ENCODE measurements at places on chromosomes 6 and 20. TPM values are rescaled to one million over a fixed set of nuclear protein-coding genes. Genes with fewer than 3 reads are reported as not detected.

Gene FERMT1
- not detected for polyA plus RNA-seq

Gene CST11
- not detected for polyA plus RNA-seq

Gene BIRC7
- 3.2 TPM for polyA plus RNA-seq

Gene ZC2HC1B
- polyA plus RNA-seq, result not detected

Gene ULBP1
- polyA plus RNA-seq, result not detected

Gene ANKEF1
- 4.1 TPM for polyA plus RNA-seq

Gene RRAGD
- polyA plus RNA-seq, result 2.8 TPM

Gene SMLR1
- polyA plus RNA-seq, result not detected

Gene SIRPB1
- 0.23 TPM for polyA plus RNA-seq

Gene UNC93A
- polyA plus RNA-seq, result not detected

Gene PTPN1
- 29.1 TPM for polyA plus RNA-seq

Gene MAFB
- not detected for polyA plus RNA-seq

Gene GSTA3
- not detected for polyA plus RNA-seq

Gene LY6G5C
- 7.9 TPM for polyA plus RNA-seq

Gene TPX2
- 0.50 TPM for polyA plus RNA-seq

Gene ROS1
- polyA plus RNA-seq, result not detected

Gene TRIM10
- polyA plus RNA-seq, result not detected

Gene GMPR
- 0.71 TPM for polyA plus RNA-seq

Gene PPP1R14C
- 0.24 TPM for polyA plus RNA-seq

Gene TAF11
- 18.2 TPM for polyA plus RNA-seq

Gene NKX2-4
- not detected for polyA plus RNA-seq

Gene MRAP2
- not detected for polyA plus RNA-seq

Gene DLL1
- polyA plus RNA-seq, result 1.5 TPM

Gene PNRC1
- 561 TPM for polyA plus RNA-seq

Gene TEAD3
- polyA plus RNA-seq, result 0.15 TPM

Gene FAM209B
- not detected for polyA plus RNA-seq

Gene DDX43
- polyA plus RNA-seq, result 1.1 TPM

Gene MEA1
- polyA plus RNA-seq, result 90.9 TPM

Gene HLA-DMA
- 23.7 TPM for polyA plus RNA-seq

Gene IPCEF1
- polyA plus RNA-seq, result 91.7 TPM

Gene TCF21
- not detected for polyA plus RNA-seq

Gene SLC26A8
- polyA plus RNA-seq, result not detected

Gene GABRR1
- not detected for polyA plus RNA-seq

Gene MATN4
- polyA plus RNA-seq, result not detected

Gene NELFE
- 68.6 TPM for polyA plus RNA-seq

All from naive thymus-derived CD8-positive, alpha-beta T cell (primary cell).